ENCODE measurements at places on chromosomes 5 and 9.

- no peak for DNase-seq
Measured at GRCh38 chr9:89956331-89956730, 351.5 kb downstream of the GADD45G start.

- no peak for DNase-seq
Measured at GRCh38 chr9:111752455-111752854, 42.3 kb downstream of the SHOC1 start.

DNA sequence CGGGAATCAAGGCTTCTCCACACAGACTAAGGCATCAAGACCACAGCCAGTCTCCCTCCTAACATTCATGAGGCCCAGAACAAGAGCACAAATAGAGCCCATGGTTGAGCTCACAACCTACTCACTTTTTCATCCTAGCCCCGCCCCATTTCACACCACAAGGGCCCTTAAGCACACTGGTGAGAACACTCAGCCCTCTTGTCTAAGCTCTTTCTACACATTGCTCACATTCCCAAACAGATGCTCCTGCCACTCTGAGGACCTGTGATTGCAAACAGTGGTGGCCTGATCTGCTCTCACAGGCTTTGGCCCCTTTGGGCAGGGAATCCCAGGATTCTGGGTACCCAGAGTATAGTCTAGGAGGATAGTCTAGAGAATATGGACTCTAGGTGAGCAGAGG lies 54.0 kb downstream of the FEM1C start:
- no peak for DNase-seq

GRCh38 chr9:101707721-101708120 lies 30.7 kb downstream of the GRIN3A start:
- no peak for DNase-seq

DNA sequence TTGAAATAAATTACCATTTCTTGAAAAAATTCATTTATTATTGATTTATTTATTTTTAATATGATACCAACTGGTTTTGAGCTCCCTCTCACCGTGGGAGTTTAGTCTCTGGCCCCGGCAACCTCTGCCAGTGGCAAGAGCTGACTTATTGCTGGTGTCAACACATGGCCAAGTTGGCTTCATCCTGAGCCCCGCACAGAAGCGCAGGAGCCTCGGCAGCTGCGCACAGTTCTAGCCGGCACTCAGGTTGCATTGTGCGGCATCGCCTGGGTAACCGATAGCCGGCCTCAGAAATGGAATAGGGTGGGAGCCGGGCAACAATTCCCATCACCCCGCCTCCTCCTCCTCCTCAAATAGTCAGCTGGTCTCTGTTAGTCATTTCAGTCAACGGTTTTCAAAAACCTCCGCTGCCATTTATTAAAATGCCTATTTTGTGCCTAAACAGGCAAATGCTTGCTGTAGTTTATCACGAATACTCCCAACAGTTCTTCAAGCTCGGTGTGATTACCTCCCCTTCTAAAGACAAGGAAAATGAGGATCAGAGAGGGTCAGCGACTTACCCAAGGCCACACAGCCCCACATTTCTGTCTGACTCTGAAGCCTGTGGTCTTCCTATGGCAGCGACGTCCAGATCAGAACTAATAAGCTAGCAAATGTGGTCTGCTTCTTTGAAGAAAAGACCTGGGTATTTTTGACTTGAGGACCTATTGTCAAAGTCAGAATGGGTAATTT lies 15.7 kb upstream of the MSX2 start:
- DNase-seq = no peak

- DNase-seq = no peak
Measured at GRCh38 chr9:1938675-1939170, 76.4 kb upstream of the SMARCA2 start.

- DNase-seq = no peak
Measured at GRCh38 chr5:160837749-160838593, 14.0 kb downstream of the ATP10B start.

- peak; percentile 8 for DNase-seq
Measured at GRCh38 chr9:94952565-94953373, 226.3 kb downstream of the AOPEP start.

GRCh38 chr5:90547072-90547536 lies 11.5 kb upstream of the ADGRV1 start:
- DNase-seq = no peak

DNA sequence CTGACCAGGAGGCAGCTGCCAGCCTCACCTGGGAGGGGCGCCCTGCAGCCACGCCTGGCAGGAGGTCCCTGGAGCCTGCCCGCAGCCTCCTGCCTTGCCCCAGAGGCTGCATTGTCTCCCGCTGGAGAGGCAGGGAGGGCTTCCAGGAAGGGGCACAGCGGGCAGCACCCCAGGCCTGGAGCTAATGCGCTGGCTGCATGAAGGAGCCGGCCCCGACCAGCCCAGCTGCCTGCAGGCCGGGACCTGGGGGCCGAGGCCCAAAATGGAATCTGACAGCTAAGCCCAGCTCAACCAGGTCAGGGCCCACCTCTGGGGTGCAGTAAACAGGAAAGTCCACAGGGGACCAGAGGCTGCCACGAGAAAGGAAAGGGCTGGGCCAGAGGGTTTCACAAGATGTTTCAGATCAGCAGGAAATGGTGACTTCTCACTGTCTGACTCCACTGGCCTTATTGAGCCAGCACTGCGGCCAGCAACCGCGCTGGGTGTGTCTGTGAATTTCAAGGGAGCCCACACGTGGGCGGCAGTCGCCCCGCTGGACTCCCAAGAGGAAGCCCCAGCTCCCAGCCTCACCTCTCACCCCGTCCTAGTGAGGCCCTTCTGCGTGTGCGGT lies 18.6 kb upstream of the NOTCH1 start:
- DNase-seq = no peak

GRCh38 chr5:129046151-129046550 lies 48.4 kb upstream of the ISOC1 start:
- no peak for DNase-seq

GRCh38 chr9:105972466-105973204 lies 278.3 kb downstream of the TMEM38B start:
- DNase-seq = no peak

- no peak for DNase-seq
Measured at GRCh38 chr5:144195448-144195847, 24.8 kb downstream of the KCTD16 start.

GRCh38 chr9:13266167-13266566 lies 13.3 kb downstream of the MPDZ start:
- DNase-seq = no peak

DNA sequence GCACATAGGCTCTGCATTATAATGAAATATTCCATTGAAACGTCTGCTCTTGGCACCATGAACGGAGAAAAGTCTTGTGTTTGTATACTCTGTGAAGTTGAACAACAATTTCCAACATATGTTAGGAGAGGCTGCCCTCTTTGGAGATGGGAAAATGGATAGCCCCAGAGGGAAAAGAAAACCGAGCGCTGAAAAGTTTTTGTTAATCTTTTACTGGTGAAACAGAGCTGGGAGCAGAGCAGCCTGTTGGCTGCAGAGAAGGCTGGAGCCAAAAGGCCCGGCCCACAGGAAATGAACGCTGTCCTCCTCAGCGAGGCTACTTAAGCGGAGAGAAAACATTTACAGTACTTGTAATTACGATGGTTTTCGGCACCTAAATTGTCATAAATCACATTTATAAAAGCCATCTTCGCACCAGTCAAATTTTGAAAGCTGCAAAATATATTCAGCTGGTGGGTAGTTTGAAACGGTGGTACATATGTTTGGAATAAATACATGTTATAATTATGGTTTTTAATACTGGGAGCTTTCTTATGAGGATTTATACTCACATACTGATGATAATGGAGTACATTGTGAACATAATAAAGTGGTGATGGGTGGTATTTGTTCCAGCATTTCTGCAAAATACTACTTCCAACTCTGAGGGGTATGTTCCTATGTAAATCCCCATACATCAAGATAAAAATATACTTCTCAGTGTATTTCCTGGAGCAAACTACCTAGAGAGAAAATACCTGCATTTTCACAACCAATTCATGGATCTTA lies 129.6 kb upstream of the CNTLN start:
- DNase-seq = no peak

- no peak for DNase-seq
Measured at GRCh38 chr9:32371279-32371678, 13.2 kb upstream of the ACO1 start.

- no peak for DNase-seq
Measured at GRCh38 chr9:35510754-35511428, 21.0 kb downstream of the RUSC2 start.

GRCh38 chr5:181149806-181150733 lies 2.7 kb downstream of the OR2V2 start:
- no peak for DNase-seq

- DNase-seq = no peak
Measured at GRCh38 chr5:119840175-119840574, 210.8 kb downstream of the FAM170A start.

DNA sequence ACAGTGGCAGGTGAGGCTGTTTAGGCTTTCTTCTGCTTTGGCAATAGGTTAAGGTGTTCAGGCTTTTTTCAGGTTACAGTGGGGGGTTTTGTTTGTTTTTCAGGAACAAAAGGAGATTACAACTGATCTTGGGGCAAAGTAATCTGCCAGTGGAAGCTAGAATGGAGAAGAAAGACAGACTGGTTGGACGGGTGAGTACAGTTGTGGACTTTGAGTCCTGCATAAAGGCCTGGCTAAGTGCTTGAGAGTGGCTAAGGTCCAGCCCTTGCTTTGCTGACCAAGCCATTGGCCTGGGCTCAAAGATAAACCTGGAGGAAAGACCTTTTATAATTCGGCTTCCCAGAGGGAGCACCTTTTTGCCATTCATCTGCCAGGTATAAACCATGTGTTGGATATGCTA lies 63.1 kb downstream of the MTMR12 start:
- DNase-seq = no peak

- DNase-seq = peak; percentile 19
Measured at GRCh38 chr9:117644133-117644931, 59.9 kb upstream of the TLR4 start.
